Hematopoietic multipotent progenitor cell (in vitro differentiated cells): ENCODE measurements at places on chromosomes 5 and 9.

GRCh38 chr9:134647359-134648080 is 5.9 kb downstream of the COL5A1 start:
- no peak for DNase-seq

GRCh38 chr9:68841276-68842052 is 136.4 kb downstream of the PIP5K1B start:
- DNase-seq = no peak

GRCh38 chr5:124330595-124331220 is 415.7 kb downstream of the ZNF608 start:
- no peak for DNase-seq

DNA sequence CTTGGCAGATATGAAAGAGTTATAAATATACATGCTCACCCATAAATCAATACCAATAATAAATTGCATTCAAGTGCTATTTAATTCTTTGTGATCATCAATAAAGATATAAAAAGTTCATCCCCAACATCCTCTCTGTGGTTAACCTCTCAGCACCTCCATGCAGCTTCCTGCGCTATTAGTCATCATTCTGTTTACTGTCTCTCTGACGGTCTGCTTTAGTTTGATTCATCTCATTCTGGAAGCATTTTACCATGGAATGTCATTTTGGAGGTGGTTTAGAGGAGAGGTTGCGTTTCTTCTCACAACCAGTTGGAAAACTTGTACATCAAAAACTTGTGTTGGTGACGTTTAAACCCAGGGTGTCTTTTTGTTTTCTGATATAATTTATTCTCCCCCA is 486.6 kb downstream of the BRINP1 start:
- no peak for DNase-seq

- no peak for DNase-seq
Observed at GRCh38 chr5:60972231-60972630, 27.2 kb downstream of the NDUFAF2 start.

DNA sequence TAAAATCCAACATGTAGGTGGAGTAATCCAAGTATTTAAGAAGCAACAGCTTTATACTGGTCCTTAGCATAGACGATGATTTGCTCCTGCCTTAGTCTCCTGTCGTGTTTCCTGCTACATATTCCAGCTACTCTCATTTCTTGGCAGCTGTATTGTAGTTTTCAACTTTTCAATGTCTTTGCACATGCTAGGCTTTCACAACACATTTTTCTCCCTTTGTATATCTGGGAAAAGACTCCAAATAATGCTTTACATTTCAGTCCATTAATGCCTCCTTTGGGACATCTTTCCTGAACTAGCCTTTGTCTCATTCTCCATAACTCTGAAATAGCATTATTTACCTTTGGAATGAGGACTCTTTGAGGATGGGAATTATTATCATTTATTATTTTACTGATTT is 508.0 kb downstream of the PTPRD start:
- DNase-seq = no peak

DNA sequence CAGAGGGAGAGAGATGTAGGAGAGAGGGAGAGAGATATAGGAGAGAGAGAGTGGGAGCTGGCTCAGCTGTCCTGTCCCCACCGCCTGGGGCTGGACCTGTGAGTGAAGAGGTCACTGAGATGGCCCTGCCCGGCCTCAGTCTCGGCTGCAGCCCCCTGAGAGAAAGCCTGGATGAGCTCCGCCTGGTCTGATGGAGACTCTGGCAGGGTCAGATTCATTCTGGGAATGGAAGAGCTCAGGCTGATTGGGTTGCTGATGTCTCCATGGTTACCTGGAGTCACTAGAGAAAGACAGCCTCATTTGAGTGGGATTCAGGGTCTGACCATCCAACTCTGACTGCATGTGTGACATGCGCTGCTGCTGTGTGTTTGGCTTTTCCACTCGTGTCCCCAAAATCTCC is 27.1 kb upstream of the SEMA4D start:
- no peak for DNase-seq

DNA sequence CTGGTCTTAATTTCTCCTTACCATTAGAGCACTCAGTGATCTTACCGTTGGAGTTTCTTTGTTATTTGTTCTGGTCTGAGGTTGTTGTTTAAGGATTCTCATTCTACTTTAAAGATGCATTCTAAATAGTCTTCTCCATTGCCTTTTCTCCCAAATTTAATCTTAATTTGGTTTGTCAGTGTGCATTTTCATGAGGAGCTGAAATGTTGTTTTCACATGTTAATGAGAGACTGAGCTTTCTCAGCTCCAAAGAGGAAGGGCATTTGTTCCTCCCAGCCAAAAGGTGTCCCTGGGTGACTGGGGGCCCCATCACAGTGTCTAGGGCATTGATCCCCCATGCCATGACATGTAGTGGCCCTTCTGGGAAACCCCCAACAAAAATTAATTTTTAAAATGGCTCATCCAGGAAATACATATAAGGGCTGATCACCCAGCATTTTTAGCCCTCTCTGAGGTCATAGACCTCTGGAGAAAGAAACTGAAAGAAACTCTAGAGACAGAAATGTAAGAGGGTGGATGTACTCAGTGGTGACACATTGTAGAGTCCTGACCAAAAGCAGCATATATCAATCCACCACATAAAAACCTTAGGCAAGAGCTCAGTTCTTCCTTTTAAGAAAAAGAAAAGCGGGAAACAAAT is 240.4 kb upstream of the RAI14 start:
- DNase-seq = no peak

DNA sequence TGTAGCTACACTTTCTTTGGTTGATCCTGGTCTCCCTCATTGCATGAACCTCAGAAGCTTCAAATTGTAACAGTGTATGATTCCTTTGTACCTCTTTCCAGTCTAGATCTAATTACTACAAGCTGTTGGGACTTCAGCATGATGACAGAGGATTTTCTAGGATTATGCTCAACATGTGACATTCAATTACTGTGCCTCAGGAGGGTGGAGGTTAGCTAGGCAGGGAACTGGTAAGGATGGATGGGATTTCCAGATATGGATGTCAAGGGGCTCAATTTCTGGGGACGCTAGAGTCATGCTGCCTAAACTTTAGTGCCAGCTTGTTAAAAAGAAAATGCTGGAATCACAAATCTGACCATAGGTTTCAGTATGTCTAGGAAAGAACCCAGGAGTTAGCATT is 29.2 kb upstream of the GLRA1 start:
- DNase-seq = no peak

- DNase-seq = no peak
Observed at GRCh38 chr5:166957782-166958181, 1333.7 kb upstream of the WWC1 start.

DNA sequence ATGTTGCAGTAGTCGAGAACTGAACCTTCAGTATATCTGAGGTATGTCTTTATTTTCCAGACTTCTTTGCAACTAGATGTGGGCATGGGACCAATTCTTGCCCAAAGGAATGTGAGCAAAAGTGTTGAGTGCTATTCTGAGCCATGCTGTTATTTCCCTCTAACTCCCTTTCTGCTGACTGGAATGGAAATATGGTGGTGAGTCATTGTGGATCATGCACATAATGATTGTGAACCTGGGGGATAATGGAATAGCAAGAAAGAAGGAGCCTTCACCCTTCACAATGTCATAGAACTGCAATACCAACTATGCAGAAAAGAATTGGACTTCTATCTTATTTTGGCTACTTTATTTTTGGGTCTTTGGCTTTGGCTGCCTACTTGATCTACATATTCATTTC is 10.3 kb upstream of the DOCK2 start:
- DNase-seq = no peak

DNA sequence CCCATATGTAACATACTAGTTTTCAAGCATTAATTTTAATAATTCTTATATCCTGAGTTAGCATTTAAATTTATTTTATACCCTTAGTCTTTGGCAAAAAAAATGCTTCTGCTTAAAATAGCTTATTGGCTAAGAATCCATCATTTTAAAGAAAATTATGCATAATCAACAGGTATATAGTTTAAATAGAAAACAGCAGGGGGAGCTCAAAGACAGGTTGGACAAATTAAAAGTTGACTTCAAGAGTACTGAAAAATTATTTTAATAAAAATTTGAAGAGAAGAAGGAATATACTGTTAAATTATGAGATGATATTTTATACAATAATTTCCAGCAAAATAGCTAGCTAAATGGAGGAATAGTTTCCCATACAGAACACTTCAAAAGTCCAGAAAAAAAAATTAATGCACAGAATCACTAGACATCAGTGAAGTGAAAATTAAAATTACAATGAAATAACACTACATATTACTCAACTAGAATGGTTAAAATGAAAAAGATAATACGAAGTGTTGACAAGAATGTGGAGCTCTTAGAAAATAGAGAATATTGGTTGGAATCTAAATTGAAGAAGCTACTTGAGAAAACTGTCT is 387.1 kb downstream of the PDE4D start:
- peak; percentile 59 for DNase-seq

DNA sequence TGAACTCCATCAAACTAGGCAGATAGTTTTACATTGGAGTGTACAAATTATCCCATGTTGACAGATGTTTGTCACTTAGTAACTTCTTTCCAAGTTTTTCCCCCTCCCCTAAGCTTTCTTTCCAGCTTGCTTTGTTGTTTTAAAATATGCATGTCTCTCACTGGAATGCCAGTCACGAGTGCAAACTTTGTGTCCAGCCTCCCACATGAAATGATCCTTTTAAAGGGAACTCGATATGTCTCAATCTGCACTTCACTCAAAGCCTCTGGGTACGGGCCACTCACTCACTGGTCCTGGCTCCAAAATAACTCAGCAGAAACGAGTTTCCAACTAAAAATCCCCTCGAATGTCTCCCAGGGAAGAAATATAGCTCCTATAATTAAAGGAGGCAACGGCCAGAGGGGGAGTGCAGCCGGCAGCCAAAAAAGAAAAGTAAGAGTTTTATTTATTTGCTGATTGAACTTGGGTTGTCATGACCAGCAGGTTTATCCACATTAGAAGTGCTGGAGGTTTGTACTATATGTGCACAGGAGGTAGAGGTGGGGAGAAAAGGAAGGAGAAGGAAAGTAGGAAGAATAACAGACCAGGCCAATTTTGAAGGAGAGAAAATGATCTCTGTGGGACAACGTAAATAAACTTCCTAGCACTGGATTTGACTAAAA is 17.5 kb downstream of the NR2F1 start:
- no peak for DNase-seq

- no peak for DNase-seq
Observed at GRCh38 chr5:166093312-166093711, 2198.1 kb upstream of the WWC1 start.

- no peak for DNase-seq
Observed at GRCh38 chr9:128419061-128419925, 1.4 kb upstream of the CERCAM start.

- DNase-seq = no peak
Observed at GRCh38 chr5:9622971-9623421, 7.2 kb downstream of the TAS2R1 start.

- DNase-seq = no peak
Observed at GRCh38 chr5:144017631-144018030, 152.8 kb downstream of the YIPF5 start.

- DNase-seq = no peak
Observed at GRCh38 chr5:60495644-60496520, 204.1 kb downstream of the DEPDC1B start.

DNA sequence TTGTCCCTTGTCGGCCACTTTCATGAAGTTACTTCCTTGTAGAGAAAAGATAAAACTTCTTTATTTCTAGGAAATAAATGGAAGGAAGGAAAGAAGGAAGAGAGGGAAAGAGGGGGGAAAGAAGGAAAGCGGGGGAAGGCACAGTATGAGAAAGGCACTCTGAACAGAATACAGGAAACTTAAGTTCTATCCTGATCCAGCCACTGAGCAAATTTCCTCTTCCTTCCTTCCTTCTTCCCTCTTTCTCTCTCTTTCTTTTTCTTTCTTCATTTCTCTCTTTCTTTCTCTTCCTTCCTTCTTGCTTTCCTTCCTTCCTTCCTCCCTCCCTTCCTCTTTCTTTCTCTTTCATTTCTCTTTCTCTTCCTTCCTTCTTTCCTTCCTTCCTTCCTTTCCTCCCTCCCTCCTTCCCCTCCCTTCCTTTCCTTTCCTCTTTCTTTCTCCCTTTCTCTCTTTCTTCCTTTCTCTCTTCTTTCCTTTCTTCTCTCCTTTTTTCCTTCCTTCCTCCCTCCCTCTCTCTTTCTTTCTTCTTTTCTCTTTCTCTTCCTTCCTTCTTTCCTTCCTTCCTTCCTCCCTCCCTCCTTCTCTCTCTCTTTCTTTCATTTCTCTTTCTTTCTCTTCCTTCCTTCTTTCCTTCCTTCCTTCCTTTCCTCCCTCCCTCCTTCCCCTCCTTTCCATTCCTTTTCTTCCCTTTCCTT is 240.2 kb upstream of the BRINP1 start:
- no peak for DNase-seq

DNA sequence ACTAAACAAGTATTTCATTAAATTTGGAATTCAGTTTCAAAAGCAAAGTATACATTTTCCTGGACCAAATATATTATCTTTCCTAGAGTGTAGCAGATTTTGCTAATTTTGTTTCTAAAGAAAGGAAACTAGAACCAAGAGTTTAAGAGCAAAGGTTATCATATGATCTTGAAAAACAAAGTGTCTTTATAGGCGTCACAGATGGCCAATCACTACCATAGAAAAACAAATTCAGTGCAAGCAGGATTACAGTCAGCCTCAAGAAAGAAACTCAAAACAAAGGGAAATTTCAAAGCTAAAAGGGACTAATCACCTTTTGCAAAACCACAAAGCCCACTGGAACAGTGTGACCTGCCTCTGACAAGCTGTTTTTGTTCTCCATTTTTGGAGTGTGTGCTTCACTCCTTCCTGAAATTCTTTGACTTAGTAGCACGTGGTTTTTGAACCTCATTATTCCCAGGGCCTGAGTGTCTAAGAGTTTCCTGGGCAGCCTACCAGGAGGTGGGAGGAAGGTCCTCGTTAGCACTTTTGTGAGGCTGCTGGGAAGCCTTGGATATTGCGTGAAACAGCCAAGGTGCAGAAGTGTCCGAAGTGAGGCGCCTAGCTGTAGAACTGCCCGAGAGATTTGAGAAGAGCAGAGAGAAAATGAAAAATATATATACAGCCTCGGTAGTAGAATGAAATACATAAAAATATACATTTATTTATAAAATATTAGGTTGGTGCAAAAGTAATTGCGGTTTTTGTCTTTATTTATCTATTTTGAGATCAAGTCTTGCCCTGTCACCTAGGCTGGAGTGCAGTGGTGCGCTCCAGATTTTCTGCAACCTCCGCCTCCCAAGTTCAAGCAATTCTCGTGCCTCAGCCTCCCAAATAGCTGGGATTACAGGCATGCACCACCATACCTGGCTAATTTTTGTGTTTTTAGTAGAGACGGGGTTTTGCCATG is 246.1 kb downstream of the MARCHF11 start:
- no peak for DNase-seq

DNA sequence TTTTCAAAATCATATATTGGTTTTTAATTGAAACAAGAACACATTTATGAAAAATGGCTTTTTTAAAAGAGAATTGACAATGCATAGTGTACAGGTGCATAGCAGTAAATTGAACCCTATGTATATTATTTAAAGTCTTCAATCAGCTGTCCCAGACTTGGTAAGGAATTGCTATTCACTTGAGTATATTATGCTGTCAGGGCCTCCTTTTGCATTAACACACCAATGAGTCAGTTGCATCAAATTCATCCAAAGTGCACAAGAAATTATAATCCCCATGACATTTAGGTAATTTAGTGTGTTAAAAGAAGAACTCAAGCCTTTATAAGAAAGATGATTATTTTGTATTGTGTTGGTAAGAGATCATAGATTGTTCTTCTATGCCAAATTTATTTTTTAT is 748.8 kb upstream of the RIOK2 start:
- no peak for DNase-seq
